ENCODE measurements at places on chromosomes 7 and 10.

DNA sequence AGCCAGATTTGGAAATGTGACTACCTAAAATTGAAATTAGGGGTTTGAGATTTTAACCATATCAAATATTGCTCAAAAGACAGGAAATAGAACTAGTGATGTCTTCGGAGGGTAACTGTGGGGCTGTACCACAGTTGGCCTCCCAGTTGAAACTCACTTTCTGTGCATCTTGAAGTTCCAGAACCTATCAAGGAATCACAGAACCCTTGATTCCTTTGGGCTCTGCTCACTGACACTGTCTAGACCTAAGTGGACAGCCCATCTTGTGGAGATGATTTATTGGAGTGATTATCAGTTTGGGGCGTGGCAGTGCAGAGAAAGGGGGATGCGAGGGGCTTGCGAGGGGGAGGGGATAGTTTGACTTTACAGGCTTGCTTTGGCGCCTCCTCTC lies 134.2 kb upstream of the GJD4 start:
- no peak for DNase-seq

GRCh38 chr7:39921506-39922175 lies 28.4 kb upstream of the CDK13 start:
- no peak for DNase-seq

GRCh38 chr10:30059209-30060107 lies at the start of gene JCAD:
Gene JCAD, minus strand, starts transcription at chr10:30059586. Its CDS starts 11,774 bp downstream, at chr10:30047812.
- no peak for DNase-seq

DNA sequence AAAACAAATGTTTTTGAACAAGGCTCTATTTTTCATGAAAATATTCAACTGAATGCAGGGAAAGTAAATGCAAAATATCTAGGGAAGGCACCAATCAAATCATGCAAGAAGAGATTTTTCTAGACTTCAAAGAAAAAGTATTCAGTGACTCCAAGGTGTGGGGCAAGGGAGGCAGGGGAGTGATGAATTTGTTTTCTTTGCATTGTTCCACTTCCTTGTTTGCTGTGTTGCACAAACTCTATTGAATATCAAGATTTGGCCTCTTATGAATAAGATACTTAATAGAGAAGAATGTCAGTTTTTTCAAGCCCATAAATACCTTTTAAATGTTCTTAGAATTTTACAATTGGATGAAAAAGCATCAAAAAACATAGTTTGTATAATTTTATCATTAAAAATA lies 26.4 kb downstream of the STEAP1 start:
- no peak for DNase-seq

DNA sequence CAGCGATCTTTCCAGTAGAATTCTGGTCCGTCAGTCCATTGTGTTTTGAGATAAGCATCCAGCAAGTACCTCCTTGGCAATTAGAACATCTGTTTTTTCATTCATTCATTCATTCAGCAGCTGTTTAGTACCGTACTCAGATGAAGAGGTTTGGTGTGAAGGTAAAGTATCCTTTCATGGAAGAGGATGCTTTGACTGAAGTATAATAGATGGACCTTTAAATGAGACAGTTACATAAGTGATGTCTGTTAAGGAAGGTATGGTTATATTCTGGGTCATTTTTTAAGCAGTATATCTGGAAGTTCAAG lies 1.2 kb downstream of the MAPK8 start:
- DNase-seq: no peak

DNA sequence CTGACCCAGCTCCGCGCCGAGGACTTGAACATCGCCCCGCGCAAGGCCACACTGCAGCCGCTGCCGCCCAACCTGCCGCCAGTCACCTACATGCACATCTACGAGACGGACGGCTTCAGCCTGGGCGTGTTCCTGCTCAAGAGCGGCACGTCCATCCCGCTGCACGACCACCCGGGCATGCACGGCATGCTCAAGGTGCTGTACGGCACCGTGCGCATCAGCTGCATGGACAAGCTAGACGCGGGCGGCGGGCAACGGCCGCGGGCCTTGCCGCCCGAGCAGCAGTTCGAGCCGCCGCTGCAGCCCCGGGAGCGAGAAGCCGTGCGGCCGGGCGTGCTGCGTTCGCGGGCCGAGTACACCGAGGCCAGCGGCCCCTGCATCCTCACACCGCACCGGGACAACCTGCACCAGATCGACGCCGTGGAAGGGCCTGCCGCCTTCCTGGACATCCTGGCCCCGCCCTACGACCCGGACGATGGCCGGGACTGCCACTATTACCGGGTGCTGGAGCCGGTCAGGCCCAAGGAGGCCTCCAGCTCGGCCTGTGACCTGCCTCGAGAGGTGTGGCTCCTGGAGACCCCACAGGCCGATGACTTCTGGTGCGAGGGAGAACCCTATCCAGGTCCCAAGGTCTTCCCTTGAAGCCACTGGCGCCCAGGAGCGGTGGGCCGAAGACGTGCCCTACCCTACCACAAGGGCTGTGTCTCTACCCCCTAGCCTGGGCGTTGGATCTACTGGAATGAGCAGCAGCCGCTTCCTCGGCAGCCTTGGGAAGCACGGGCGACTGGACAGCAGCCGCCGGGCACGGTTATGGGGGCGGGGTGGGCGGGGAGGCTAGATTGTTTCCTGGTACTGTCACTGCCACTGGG lies 945 bp downstream of the ADO start:
- peak; percentile 63 for DNase-seq

GRCh38 chr10:58807629-58808022 lies 295.0 kb downstream of the BICC1 start:
- no peak for DNase-seq

GRCh38 chr10:26481914-26482550 lies 43.9 kb downstream of the APBB1IP start:
- DNase-seq: no peak

GRCh38 chr10:88337134-88337533 lies 246.0 kb downstream of the RNLS start:
- no peak for DNase-seq

DNA sequence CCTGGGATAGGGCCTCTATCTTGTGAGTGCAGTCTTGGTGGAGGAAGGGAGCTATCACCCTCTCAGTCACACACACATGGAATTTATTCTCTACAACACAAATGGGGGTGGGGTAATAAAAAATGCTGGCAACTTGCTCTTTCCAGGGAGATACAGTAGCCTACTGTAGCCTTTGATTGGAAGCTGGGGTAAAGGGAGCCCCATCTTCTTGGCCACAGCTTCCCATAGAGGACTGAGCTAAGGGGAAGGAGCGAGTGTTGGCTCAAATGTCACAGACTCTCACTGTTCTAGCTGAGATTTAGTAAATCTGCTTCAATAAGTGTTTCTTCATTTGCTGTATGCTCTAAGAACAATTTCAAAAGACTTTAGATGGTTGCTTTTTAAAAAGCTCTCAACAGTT lies 222.2 kb upstream of the CXCL12 start:
- no peak for DNase-seq

DNA sequence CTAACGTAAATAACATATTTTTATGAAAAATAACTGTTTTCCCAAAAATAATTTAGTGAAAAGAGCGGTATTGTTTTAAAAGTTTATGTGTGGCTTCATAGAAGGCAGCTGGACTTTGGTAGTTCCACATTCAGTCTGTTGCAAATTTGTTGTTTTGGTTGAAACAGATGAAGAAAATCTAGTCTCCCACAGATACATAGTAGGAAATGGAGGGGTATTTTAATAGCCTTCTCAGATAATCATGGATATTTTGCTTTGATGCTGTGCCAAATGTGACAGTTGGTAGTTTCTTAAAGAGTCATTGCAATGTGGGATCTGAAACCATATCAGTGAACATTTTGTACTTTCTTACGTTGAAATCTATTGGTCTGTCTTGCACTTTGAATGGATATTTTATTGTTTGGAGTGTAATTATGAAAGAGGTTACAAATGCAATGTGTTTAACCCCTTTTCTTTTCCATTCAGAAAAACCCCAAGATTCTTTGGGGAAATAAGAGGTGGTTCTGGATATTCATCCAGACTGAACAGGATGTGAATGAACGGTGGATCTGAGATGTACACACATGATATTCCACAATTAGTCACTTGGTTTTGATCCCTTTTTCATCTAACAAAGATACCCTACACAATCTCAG lies 10.4 kb downstream of the ZNF365 start:
- no peak for DNase-seq

- DNase-seq: no peak
Observed at GRCh38 chr7:28576656-28577055, 164.3 kb downstream of the CREB5 start.

DNA sequence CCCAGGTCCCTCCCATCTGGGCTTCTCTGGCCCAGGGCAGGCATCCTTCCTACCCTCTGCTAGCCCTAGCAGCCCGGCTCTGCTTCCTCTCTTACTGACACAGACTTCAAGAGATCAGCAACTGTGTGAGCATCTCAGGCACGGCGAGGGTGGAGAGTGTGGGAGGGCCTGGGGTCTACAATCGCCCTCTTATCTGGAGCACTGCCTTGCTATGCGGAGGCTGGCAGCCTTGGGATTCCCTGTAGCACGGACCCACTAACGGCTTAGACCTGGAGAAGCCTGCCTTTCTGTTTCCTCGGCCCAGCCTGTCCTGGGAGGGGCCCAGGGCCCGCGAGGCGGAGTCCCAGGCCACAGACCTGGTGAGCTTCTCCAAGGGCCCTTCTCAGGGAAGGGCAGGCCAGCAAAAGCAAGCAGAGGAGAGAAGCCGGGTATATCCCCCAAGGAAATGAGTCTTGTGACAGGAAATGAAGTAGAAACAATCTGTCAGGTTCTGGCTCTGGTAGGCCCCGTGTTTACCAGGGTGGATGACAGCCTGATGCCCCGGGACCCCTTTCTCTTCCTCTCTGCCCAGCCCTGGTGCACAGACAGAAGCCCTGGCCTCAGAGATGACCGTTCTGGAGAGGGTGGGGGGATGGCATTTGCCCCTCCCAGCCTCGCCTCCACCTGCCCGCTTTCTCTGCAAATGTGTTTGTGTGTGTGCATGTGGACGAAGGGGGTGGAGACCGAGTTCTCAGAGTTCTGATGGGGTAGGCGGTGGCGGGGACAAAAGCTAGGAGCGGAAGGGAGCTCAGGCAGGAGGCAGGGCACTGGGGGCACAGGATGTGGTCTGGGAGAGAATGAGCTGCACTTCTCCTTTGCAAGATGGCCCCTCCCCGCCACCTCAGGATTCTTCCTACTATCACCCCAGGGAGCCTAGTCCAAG lies 2.5 kb downstream of the LRCH4 start:
- DNase-seq: no peak

GRCh38 chr7:1204460-1205140 lies 28.1 kb upstream of the UNCX start:
- DNase-seq: no peak

- DNase-seq: no peak
Observed at GRCh38 chr7:73921623-73922528, 60.9 kb downstream of the TMEM270 start.

DNA sequence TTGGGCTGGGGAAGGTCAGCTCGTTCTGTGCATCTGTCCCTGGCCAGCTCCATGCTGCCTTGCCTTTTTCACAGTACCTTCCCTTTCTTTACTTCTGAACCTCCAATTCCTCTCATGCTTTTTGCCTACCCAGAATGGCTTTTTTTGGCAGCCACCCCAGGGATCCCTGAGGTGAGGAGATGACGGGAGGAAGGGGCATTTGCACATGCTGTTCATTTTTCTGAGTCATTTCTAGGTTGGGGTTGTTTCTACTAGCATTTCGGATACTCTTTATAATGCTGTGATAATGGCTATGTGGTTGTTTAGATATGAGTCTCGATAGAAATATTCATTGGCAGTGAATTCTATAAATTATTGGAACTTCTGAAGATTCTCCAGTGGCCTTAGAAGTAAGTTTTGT lies 415.1 kb upstream of the FZD8 start:
- DNase-seq: no peak

- no peak for DNase-seq
Observed at GRCh38 chr10:113381981-113382509, 170.8 kb upstream of the HABP2 start.

DNA sequence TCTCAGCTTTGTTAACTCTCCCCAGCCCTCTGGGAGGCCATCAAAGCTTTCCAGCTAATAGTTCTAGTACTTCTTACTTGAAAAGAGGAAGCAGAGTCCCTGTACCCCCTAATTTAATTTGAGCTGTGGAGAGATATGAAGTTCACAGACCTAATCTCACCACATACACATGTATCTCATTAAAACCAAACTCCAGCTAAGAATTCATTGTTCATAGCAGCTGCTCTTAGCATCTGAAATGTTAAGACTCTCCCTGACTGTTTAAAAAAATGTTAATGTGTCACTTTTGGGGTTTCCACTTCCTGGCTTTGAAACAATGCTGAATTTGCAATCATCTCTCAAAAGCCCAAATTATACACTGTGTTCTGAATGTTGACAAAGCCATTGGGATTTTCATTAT lies 16.2 kb upstream of the MRC1 start:
- no peak for DNase-seq

Measured in COR-L47 (cell line).